ENCODE measurements at places on chromosomes 16 and 17. TPM values are rescaled to one million over a fixed set of nuclear protein-coding genes. Genes with fewer than 3 reads are reported as not detected.

- no peak for DNase-seq
These were observed 920 bp upstream of the ZCCHC14 start for GRCh38 chr16:87493608-87494280.

DNA sequence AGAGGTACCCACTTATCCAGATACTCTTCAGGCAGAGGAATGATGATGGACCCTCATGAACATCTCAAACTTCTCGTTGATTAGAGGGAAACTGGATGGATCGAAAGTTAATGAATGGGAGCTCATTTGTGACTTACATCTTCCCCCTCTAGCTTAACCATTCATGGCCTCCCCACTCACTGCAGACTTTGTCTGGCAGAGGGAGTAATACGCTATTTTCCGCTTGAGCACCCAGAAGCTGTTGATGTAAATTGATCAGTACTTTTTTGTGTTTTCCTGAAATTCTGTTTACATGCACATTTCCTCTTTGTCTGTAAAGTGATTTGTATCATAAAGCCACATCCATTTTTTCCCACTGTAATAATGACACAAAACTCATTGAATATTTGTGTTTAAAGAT, 239.1 kb upstream of the RBFOX1 start:
- no peak for DNase-seq

Gene ZNF778
- 3.4 TPM for total RNA-seq

Gene SERPINF2
- 0.06 TPM for total RNA-seq

DNA sequence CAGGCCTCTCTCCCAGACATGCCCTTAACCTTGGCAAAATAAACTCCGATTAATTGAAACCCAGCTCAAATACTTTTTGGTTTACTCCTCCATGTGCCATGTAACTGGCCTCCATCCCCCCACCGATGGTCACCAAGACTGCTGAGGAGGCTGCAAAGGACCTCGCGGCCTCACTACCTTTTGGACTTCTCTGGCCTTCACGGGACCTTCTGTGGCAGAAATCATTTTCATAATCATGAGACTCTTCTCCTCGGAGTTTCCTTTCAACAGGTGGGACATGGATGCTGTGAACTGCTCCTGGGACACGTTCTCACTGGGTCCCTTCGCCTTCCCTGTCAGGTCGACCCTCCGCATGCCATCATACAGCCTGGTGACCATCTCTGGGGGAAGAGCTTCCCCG, 9.0 kb downstream of the MEAK7 start:
- no peak for DNase-seq

- DNase-seq = no peak
These were observed 13.6 kb downstream of the SMTNL2 start for GRCh38 chr17:4597975-4598374.

- DNase-seq = no peak
These were observed 5.0 kb downstream of the CCDC47 start for GRCh38 chr17:63768433-63768832.

Gene GPRC5C
- 53.5 TPM for total RNA-seq

DNA sequence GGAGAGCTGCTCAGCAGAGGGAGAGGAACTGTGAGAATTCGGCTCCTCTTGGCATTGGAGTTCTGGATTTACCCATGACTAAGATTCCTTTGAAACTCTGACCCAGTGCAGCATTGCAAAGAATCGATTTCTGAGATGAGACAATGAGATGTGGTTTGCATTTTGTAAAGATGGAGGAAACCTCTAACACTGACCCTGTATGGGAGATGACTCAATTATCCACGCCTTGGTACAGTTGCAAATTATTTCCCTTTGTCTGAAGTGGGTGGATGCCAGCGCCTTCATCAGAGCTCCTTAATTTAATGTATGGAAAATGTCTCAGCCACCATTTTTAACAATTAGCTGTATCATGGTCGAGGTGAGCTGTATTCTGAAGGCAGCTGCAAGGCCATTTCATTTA, 53.4 kb downstream of the NUP93 start:
- DNase-seq = peak; percentile 39
